ENCODE measurements at places on chromosomes 11 and 22. TPM values are rescaled to one million over a fixed set of nuclear protein-coding genes. Genes with fewer than 3 reads are reported as not detected.

DNA sequence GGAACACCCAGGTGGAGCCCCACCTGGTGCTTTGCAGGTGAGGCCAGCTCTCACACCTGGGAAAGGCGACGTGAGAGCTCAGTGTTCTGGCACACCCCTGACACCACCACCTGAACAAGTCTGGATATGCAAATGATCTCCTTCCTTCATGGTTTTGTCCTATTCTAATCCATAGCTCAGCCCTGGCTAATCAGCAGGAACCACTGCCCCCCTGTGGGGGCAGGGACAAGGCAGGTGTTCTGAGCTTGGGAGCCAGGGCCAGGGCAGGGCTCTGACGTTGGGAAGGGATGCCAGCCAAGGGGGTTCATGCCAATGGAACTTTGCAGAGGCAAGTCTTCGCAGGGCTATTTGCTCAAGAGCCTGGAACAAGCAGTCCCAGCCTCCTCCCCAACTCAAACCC lies 144.2 kb downstream of the TRIM29 start:
- no peak for DNase-seq

DNA sequence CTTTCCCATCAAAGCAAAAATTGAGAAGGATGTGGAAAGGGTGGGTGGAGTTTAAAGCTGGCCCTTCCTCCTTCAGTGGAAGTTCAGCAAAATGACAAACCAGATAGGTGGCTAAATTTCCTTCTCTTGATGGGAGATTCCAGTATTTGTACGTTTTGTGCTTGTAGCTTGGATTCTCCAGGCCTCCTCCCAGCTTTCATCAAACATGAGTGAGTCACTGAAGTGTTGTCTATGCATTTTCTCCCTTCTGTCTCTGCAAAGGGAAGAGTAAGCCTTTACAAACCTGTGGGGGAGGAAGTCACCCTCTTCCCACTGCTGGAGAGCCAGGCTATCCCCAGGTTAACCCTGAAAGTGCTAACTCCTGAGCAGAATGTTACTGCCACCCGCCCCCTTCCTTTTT lies 6.4 kb downstream of the MARK2 start:
- DNase-seq, result no peak

DNA sequence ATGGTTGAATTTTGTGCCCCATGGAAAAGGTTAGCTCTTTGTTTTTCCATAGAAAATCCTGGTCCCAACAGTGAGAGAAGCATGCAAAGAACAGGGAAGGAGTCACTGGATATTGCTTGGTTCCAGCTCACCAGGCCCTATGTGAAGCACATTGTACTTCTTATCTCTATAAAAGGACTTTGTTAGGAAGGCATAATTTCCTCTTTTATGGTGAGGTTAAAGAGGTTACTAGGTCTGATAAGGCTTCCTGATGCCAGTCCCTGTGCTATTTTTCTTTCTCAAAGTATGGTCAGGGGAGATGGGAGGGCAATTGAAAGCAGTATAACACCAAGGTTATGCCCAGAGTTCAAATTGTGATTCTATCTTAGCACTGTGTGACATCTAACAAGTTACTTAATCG lies 162.6 kb downstream of the KIF18A start:
- no peak for DNase-seq

NXPE4 gene
- total RNA-seq, result not detected

DNA sequence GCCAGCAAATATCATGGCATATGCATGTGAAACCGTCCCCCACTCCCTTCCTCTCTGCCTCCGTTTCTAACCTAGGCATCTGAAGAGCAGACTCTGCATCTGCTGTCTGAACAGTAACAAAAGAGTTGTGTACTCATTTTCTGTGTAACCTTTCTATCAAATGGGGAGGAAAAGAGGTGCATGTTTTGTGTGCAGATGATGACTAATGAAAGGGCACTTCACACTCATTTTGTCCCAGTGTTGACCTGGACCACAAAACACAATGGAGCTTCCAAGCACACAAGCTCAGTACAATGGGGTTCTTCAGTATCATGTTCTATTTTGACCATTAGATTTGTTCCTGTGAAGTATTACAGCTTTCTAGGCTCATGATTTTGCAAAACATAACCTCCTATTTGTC lies 13.0 kb downstream of the JHY start:
- DNase-seq, result no peak

OR10G6 gene
- total RNA-seq, result not detected

SIK3 gene
- 64.5 TPM for total RNA-seq

GRCh38 chr22:32685512-32685911 lies 116.0 kb upstream of the TIMP3 start:
- no peak for DNase-seq
